ACHN (cell line): ENCODE measurements at places on chromosomes 5 and 9.

DNA sequence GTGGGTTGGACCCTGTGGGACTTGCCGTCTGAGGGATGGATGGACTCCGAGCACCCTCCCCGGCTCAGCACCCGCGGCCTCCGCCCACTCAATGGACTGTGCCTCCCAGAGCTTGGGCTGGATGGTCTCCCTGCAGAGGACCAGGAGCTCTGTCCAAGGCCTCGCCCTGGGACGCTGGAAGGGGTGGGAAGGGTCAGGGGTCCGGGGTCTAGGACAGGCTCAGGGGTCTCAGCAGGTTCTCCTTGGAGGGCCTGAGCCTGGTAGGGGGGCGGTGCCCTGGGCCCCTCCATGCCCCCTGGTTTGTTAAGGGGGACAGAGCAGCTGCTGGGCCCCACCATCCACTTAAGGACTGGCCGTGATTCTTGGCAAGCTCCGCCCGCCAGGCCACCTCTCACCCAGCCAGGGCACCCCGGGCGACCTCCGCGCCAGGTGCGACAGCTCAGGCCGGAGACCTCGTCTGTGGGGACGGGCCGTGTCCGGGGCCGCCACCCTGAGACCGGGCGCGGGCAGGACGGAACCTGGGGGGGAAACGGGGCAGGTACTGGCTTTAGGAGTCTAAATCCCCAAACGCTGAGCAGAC is 29.2 kb downstream of the EXOC3 start:
- DNase-seq = no peak

- no peak for DNase-seq
Measured at GRCh38 chr5:66639037-66639436, 42.8 kb downstream of the MAST4 start.

- no peak for DNase-seq
Measured at GRCh38 chr5:3599226-3600105, 3.8 kb downstream of the IRX1 start.

DNA sequence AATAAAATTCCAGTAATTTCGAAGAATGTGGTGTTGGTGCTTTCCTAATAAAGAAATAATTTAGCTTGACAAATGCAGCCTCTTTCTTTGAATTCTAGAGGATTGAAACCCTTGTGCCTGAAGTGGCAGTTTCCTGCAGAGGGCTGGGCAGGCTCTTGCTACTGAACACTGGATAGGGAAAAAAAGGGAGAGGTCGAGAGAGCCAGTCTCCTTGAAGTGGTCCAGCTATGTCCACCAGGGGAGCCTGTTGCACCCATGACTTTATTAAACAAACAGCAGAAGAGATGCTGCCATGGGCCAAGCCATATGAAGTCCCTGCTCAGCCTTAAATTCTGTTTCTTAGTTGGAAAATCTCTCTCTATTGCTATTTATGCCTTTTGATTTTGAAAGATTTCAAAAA is 178.4 kb downstream of the SMARCA2 start:
- DNase-seq = no peak

- no peak for DNase-seq
Measured at GRCh38 chr5:135821061-135821801, 13.2 kb upstream of the SLC25A48 start.

DNA sequence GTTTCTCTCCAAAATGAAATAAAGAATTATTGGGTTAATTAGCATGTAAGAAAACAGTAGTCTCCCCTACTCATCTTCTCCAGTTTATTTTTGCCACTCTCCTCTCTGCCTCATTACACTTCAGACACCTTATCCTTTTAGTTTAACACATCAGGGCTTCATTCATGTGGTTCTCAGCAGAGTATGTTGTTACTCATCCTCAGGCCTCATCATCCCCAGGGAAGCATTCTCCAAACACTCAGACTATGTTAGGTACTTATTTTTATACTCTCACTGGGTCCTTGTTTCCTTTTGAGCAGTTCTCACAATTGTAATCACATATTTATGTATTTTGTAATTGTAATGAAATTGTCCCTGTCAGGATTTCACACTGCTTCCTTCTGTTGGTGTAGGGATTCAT is 470.5 kb downstream of the PDE4D start:
- DNase-seq = no peak

- peak; percentile 43 for DNase-seq
Measured at GRCh38 chr9:72203205-72203803, 54.1 kb downstream of the GDA start.

DNA sequence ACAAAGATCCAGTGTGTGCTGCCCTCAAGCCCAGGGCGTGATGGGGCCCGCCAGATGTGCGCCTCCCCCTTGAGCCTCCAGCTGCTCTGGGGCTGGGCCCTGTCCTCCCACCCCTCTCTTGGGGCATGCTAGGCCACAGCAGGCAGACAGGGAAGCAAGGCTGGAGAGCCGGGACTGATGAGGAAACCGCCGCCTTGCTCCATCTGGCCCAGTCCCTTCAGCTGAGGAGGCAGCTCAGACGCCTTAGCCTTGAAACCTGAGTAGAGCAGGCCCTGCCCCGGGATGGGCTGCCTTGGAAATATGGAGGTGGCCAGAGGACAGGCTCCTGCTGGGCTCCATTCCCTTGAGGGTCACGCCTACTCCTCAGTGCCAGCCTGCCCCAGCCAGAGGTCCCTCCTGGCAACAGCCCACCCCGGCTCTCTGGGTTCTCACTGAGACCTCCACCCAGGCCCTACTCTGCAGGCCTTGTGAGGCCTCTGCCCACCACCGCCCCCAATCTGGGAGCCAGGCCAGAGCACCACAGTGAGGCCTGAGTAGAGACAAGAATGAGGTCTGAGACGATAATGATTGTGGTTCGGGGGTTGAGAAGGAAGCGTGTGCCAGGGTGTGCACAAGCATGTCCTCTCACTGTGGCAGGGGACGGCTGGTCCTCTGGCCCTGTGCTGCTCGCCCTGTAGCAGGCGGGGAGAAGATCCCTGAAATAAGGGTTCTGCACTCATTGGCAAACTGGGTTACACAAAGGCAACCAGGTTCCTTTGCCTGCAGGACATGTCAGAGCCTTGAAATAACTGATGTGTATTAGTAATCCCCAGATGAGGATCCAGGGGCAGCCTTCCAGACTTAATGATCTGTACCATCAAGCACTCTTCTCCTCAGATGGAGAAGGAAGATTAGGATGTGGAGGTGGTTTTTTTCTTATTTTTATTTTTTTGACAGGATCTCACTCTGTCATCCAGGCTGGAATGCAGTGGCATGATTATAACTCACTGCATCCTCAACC is 30.9 kb downstream of the CXXC5 start:
- DNase-seq = no peak

- no peak for DNase-seq
Measured at GRCh38 chr9:14075218-14075617, 238.7 kb downstream of the NFIB start.

- DNase-seq = no peak
Measured at GRCh38 chr5:15731699-15732098, 231.7 kb downstream of the FBXL7 start.

GRCh38 chr9:131798246-131798645 is 58.4 kb upstream of the RAPGEF1 start:
- no peak for DNase-seq

GRCh38 chr9:134336228-134336627 is 10.0 kb downstream of the RXRA start:
- no peak for DNase-seq

DNA sequence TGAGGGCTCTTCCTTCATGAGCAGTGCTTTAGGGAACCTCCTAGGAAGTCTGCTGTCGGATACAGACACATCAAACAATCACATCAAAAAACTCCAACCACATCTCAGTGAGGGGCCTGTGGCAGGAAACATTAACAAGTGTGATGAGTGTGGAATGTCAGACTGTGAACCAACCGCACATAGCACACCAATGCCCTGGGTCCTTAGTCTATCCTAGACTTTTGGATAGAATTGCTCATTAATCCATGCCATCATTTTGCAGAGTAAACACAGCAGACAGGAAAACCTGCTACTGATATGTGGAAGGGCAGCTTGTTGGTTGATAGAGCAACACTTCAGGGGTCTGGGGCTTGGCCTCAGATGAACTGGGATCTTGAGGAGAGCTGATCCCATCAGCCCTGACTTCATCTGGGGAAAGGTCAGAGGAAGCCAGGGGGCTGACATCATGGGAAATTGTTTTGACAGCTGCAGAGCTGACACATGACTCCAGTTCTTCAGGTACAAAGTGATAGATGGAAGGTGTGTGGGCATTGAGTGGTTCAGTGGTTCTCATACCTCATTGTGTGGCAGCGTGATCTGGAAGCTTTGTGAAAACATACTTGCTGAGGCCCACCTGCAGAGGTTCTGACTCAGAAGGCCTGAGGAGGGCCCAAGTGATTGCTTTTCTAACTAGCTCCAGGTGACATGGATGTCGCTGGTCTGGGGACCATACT is 193.3 kb downstream of the DIRAS2 start:
- DNase-seq = no peak

DNA sequence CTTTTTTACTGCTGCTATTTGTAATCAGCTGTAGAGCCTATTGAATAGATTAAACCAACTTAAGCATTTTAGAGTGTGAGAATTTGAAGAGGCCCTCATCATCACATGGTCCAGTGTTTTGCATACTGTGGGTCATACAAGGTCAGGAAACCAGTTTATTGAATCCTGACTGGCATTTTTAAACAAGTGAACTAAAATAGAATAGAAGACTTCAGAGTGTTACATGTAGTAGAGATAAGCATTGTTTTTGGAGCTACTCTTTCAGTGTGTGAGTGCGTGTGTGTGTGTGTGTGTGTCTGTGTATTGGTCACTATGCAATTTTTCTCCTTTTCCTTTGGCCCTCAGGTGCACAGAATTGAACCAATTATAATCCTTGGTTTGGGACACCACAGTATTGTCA is 114.4 kb downstream of the SLC28A3 start:
- no peak for DNase-seq

DNA sequence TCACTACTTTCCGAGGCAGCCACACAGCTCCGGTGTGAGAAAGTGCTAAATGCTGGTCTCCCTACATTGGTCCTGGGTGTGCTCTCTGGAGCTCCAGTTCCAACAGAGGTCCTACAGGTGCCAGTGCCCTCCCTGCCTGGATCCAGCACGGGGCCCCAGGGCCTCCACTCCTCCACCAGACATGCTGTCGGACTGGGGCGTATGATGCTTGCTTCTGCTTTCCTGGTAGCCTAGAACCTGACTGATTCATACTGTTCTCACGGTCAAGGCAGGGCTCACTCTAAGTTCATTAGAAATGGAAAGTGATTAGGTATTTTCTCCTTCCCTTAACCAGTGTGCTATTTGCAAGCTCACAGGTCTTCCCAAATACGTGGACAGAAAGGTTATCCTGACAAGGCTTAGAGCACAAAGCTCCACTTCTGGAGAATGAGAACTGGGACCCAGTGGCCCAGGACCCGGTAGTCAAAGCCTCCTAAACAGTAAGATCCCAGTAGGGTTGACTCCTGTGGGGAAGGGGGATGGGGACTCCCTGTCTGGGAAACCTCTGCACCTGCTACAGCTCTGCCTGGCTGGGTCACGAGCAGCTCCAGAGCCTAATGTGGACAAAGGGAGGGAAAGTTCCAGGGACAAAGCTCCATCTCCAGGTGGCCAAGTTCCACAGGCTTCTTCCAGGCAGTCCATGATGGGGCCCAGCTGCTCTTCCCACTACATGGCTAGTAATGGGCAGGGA is 98.1 kb downstream of the PAX5 start:
- DNase-seq = no peak

GRCh38 chr9:8052991-8053390 is 253.4 kb upstream of the DMAC1 start:
- DNase-seq = no peak

GRCh38 chr5:79857714-79858409 is 133.2 kb downstream of the MTX3 start:
- DNase-seq = peak; percentile 46

DNA sequence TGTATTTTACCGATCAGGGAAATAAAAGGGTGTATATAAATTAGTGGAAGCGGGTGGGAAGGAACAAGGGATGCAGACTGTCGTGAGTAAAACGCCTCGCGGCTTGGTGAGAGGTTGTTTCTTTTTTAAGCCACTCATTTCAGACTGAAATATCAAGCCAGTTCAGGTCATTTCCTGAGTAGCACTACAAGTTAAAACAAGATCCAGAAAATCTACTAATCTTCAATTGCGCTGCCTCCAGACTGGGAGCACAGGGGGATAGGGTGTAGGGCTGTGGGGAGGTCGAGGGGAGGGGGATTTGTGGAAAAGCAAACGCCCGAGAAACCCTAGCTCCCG is 140.8 kb downstream of the TSSK1B start:
- DNase-seq = peak; percentile 38
